ENCODE measurements at places on chromosomes 6 and 20.

- peak; percentile 10 for DNase-seq
These were observed 236.8 kb upstream of the MAN1A1 start for GRCh38 chr6:119586250-119586882.

- DNase-seq: no peak
These were observed 7.9 kb upstream of the RIN2 start for GRCh38 chr20:19750101-19750606.

GRCh38 chr6:43579171-43579570 is 3.2 kb downstream of the POLH start:
- DNase-seq: no peak

DNA sequence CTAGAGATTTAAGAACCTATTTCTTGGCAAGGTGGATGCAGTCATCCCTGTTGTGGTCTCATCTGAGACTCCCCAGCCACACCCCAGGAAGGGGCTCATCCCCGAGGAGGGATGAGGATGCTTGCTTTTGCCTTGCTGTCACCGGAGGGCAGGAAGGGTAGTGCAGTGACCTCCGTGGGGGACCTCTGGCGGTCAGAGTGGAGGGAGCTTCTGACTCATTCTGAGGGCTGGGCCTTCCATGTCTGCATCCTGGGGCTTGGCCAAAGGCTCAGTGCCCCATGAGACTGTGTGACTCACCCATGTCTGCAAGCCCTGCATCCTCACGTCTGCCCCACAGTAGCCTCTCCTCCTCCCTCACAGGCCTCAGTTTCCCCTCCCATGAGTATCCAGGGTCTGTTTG is 38.7 kb downstream of the UQCC2 start:
- DNase-seq: no peak

DNA sequence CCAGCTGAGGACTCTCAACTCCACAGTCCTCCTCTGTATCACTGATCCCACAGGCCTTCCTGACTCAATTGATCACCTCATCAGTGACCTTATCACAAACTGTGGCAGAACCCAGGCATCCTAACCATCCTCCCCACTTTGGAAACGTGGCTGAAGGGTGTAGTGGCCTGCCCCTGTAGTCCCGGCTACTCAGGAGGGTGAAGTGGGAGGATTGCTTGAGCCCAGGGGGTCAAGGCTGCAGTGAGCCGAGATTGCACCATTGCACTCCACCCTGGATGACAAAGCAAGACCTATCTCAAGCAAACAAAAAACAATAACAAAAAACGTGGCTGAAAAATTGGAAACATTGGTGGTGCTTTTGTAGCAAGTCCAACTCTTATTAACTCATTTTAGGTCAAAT is 203.4 kb upstream of the ZNF217 start:
- no peak for DNase-seq

- DNase-seq: no peak
These were observed 89.9 kb downstream of the CD83 start for GRCh38 chr6:14207448-14207847.

DNA sequence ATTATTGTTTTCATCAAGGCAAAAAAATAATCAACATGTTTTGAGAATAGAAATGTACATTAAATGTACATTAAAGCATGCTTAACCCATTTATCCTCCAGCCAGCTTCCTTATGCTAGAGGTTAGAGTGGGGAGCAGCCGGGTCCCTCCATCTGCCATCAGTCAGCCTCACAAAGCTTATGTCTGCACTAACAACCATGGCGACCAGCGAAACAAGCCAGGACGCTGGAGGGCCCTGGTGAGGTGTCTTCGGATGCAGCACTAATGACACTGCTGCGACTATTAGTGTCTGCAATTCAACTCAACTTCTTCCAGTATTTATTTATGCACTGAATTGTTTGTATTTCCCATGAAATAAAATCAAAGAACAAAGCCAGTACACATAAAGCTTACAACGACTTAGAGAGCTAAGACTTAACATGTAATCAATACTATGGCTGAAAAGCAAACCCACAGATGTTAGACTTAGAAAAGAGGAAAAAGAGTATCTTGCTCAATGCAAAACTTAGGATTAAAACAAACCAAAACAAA is 6.8 kb downstream of the CLDN20 start:
- no peak for DNase-seq

- DNase-seq: no peak
These were observed 3.2 kb downstream of the DSE start for GRCh38 chr6:116373940-116374339.

DNA sequence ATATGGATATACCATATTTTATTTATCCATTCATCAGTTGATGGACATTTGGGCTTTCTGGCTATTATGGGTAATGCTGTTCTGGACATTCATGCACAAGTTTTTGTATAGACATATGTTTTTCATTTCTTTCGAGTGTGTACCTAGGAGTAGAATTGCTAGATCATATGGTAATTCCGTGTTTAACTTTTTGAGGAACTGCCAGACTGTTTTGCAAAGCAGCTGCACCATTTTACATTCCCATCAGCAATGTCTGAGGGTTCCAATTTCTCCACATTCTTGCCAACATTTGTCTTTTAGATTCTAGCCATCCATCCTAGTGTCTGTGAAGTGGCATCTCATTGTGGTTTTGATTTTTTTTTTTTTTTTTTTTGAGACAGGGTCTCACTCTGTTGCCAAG is 20.8 kb downstream of the SRC start:
- DNase-seq: no peak

DNA sequence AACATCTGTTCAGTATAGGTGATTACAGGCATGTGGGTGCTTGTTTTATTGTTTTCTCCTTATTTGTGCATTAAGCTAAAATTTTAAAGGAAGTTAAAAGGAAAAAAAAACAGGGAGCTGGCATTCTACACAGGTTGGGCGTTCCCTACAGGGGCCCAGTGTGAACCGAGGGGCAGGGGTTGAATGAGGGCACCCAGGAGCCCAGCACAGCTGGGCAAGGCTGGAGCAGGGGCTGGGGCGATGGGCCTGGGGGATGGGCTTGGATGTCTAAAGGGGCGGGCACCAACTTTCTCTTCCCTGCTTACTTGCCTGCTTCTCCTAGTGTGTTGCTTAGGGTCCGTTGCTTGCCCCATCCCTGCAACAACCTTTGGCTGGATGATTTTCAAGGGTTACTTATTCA is 230.2 kb upstream of the RNF24 start:
- DNase-seq: no peak

- DNase-seq: no peak
These were observed 116.3 kb upstream of the CHD6 start for GRCh38 chr20:41734506-41734945.

DNA sequence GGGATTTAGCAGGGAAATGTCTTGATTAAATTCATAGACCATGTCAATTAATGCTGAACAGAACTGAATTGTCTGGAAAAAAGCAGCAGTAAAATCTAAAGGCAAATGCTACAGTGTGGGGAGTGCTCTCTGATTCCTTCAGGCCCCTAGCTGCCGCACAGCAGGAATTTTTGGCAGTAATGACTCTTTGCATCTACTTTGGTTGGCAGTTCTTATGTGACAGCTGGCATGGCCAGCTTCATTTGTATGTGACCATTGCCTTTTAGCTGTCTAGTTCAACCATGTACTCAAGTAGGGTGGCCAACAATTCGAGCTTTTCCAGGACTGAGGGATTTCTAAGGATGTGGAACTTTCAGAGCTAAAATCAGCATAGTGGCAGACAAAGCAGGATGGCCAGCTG is 499.1 kb upstream of the MAN1A1 start:
- no peak for DNase-seq

- no peak for DNase-seq
These were observed 1729.5 kb downstream of the GRIK2 start for GRCh38 chr6:103122766-103123601.

GRCh38 chr20:4567170-4567569 is 154.5 kb upstream of the PRND start:
- no peak for DNase-seq

DNA sequence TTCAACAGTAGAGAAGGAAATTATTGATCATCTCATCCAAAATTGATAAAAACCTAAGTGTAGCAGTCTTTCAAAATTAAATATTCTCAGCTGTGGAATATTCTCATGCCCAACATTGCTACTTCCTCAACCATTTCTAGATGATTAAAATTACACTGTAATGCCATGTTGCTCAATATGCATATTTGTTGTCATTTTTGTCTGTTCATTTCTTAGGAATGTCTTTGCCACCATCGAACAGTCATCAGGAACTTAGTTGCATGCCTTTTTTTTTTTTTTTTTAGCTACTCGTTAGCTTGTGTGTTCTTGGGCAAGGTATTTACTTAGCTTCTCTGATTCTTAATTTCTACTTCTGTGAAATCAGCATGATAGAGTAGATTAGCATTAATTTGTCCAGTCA is 188.6 kb downstream of the DTNBP1 start:
- no peak for DNase-seq

GRCh38 chr6:122809001-122809400 is 19.9 kb downstream of the SMPDL3A start:
- DNase-seq: no peak

GRCh38 chr6:137689377-137689776 is 177.7 kb upstream of the TNFAIP3 start:
- DNase-seq: no peak

DNA sequence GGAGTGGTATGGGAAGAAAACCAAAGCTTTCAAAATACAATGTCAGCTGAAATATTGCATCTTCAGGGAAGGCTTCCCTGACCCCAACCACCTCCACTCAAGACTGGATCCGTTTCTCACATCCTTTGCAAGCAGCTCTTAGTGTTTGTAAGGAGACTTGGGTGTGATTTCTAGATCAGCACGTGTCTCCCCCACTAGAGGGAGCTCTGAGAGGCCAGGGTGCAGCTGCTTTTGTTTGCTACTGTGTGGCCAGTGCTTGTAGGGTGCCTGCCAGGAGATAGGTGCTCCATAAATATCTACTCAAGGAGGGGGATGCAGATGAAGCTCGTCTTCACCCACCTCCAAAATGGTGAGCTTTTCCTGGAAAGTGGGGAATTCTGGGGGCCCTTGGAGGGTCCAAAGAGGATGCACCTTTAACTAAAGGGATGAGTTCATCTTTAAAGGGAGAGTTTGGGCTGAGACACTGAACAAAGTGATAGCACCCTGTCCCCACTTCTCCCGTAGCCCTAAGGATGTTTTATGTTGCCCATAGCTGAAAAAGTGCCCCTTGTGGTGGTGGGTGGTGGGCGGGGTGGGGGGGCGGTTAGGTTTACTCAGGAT is 52.6 kb upstream of the MAFB start:
- DNase-seq: no peak

GRCh38 chr6:163826629-163827028 is 412.1 kb downstream of the QKI start:
- no peak for DNase-seq

GRCh38 chr6:137588472-137588871 is 94.3 kb upstream of the OLIG3 start:
- no peak for DNase-seq

DNA sequence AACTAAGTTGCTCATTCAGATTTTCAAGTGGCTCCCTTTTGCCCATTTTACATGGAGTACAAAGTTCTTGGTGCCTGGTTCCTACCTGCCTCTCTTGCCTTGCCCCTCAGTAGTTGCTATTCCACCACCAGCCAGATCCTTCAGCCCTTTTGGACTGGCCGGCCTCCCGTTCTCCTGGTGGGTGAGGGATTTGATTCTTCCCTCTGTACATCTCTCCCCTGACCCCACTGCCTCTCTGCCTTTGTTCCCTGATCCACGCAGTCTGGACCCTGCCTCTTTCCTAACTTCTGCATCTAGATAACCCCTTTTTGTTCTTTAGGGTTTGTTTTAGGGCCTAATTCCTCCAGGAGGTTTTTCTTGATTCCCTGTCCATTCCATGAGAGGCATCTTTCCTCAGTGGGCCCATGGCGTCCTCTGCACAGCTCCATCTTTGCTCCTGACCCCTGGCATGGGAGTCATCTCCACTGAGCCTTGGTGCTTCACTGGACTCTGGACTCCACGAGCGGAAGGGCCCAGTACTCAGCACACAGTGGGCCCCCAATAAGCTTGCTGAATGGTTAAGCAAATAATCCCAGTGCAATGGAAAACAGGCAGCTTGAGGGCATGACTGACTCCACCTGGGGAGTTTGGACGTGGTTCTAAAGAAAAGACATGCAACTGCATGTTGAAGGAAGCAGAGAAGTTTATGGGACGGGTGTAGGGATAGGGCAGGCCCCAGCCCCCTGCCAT is 309.3 kb upstream of the SUPT3H start:
- DNase-seq: no peak

DNA sequence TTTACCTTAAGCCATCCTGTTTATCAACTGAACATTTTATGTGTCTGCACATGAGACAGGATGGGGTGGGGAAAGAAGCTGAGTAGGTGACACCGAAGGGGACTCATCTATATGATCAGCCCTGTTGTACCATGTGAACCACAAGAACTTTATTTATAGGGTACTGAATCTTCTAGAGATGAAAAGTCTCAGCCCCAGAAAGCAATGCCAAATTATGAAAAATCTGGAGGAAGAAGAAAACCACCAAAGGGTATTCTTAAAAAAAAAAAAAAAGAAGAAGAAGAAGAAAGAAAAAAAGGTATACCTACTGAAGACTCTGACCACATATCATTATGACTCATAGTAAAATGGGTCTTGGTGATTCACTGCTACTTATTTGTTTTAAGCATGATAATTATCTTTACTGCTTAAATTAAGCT is 39.8 kb upstream of the HBS1L start:
- no peak for DNase-seq

- DNase-seq: peak; percentile 30
These were observed 606 bp upstream of the ULBP1 start for GRCh38 chr6:149963212-149963461.

GRCh38 chr6:45394586-45395095 is 16.9 kb upstream of the SUPT3H start:
- DNase-seq: no peak

- no peak for DNase-seq
These were observed 22.6 kb downstream of the MOCS1 start for GRCh38 chr6:39911513-39912125.

- DNase-seq: peak; percentile 88
These were observed 17.9 kb downstream of the MDGA1 start for GRCh38 chr6:37679539-37680476.

- DNase-seq: no peak
These were observed 1.6 kb upstream of the ID4 start for GRCh38 chr6:19835605-19836004.

DNA sequence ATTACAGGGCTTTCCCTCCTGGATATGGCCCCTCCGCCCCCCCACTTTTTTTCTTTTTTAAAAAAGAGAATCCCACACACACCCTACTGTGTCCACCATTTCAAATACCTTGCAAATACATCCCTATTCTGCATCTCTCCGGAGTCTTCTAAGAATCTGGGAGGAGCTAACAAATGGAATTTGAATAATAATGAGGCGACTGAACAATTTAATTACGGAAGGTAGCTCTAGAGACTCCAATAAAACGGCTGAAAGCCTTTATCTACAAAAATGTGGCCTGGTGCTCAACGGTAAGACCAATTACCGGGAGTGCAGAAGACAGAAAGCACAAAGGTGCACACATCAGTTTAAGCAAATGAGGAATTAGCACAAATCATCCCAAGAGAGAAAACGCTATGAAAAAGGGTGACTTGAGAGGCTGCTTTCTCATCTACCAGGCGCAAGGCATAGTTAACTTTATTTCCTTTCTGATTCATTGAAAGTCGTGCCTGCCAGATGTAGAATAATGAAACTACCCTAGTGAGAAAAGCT is 1.8 kb downstream of the RRAGD start:
- DNase-seq: no peak
